OCI-M1 (cell line): ENCODE measurements at places on chromosomes 2 and 18.
A peak's percentile ranks its signal among the peaks of the same experiment; 100 is the strongest.

GRCh38 chr2:60465736-60466135, 87.7 kb downstream of the BCL11A start:
- DNase-seq = no peak

DNA sequence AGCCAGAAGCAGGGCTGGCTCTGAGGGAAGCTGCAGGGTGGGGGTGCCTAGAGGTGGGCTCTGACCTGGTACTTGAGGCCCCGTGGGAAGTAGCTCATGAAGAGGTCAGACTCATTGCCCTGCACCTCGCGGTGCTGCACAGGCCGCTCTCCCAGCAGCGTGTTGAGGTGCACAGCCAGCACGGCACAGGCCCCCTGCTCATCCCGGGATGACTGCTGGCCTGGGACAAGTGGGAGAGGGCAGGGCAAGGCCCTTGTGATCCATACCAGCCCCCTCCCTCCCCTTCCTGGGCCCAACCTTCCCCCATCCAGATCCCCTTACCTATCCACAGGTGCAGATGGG, 8.7 kb downstream of the CAPG start:
- no peak for DNase-seq

DNA sequence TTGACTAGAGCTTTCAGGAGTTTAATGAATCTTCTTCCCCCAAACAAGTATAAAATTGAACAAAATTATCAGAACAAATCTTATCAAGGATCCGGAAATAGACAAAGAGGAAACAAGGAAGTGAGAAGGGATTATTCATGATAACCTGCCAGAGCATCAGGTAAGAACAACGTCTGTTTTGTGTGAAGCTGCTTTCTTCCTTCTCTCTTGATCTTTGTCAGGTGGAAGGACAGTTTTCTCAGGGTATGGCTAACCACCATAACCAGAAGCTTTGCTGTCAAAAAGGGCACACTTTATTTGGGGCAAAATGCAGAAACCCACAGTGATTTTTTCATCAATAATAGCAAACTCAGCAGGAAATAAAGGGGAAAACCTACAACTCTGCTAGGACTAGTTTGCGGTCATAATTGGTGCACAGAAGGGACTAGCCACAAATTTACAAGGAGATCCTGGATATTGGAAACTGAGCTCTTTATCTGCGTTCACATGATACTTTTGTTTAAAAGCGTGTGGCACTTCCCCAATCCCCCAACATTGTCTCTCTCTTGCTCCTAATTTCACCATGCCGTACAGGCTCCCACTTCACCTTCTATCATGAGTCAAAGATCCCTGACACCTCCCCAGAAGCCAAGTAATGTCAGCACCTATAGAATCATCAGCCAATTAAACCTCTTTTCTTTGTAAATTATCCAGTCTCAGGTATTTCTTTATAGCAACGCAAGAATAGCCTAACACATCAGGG, 124.2 kb downstream of the FSIP2 start:
- DNase-seq = no peak

DNA sequence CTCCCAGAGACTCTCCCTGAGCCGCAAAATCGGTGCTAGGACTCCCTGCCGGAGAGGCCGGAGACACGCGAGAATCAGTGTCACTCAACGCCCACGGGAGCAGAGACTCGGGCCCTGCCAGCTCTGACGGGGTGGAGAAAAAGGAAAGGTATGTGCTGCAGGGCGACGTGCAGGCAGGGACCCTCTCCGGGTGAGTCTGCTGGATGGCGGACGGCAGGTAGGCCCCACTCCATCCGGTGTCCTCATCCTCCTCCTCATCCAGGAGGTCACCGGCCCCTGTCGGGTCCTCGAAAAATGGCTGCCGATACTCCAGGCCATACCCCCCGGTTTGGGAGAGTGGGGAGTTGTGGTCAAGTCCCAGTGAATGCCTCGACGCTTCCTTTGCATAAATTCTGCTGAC, 110.7 kb downstream of the PMAIP1 start:
- no peak for DNase-seq

GRCh38 chr2:210540900-210541289, 15.5 kb upstream of the CPS1 start:
- peak; percentile 5 for DNase-seq

DNA sequence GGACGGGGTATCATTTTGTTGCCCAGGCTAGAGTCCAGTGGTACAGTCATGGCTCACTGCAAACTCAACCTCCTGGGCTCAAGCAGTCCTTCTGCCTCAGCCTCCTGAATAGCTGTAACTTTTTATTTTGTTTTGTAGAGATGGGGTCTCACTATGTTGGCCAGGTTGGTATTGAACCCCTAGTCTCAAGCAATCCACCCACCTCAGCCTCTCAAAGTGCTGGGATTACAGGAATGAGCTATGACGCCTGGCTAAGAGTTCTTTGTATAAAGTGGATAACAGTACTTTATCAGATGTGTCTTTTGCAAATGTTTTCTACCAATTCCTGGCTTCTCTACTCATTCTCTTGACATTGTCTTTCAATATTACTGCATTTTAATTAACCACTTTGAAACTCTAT, 17.1 kb upstream of the NT5DC4 start:
- DNase-seq = no peak

- DNase-seq = no peak
These were observed 100.1 kb downstream of the ZNF516 start for GRCh38 chr18:76394780-76395476.
